Stimulated activated CD8-positive, alpha-beta memory T cell treated with anti-CD3 and anti-CD28 coated beads, Interleukin-7, amount 100 ng/mL, for 4 hours (primary cell): ENCODE measurements at places on chromosomes 4 and X.

- no peak for DNase-seq
Observed at GRCh38 chrX:48028091-48028490, 21.3 kb downstream of the SPACA5 start.

GRCh38 chrX:23656684-23657083 is 10.6 kb upstream of the PRDX4 start:
- no peak for DNase-seq

DNA sequence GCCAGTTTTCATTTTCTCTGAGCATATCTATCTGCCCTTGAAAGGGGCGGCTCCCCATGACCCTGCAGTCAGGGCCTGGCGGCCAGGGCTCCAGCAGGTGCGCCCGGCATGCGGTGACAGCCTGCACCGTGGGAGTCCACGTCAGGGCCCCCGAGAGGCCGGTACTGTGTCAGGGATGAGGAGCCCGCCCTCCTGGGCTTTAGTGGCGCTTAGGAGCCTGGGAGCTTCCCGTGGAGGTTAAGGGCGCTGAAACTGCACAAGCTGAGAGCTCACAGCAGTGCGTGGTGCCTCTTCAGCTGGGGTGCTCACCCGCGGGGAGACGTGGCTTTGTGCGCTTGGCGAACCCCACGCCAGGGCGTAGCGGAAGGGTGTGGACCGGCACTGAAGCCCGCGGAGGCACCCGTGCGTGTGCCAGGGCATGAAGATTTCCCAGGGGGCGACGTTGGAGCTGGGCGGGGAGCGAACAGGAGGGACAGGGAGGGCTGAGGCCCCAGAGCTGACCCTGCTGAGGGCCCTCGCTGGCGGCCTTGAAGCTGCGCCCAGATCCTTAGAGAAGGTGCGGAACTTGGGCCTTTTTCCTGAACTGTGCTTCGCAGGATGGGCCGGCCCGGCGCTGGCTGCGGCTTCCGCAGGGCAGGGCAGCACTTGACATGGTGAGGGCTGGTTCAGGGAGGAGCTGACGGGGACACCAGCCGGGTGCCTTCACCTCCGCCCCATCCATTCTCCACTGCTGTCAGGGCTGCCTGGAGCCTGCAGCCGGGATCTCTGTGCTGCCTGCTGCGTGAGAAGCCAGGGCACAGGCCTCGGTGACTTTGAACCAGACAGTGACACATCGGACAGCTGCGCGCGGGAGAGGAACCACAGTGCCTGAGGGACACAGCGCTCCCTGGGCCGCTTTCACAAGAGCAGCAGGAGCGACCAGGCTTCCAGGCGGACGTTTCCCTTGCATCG is 32.9 kb downstream of the HTT-AS start:
- no peak for DNase-seq

DNA sequence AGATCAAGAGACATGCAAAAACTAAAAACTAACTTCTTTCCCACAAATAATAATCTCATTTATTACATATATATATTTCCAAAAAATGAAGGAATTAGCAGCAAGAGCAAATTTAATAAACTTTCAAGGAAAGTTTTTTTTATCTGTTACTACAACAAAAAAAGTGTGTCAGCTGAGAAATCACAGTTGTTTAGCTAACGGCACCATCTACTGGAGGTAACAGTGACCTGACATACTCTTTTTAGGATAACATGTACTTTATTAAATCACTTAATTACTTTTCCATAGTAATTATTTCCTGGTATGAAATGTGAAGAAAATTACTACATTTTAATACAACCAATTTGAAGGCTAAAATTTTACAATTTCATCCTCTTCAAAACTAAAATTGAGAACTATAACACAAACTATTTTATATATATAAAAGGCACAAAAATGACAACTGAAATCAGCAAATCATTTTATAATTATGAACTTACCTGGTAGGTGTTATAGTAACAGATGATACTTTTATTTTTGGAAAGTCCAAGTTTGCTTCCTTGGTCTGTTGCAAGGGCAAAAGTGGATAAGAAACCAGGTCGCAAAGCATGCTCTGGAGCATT is 9.1 kb downstream of the LAMTOR3 start:
- DNase-seq: no peak

DNA sequence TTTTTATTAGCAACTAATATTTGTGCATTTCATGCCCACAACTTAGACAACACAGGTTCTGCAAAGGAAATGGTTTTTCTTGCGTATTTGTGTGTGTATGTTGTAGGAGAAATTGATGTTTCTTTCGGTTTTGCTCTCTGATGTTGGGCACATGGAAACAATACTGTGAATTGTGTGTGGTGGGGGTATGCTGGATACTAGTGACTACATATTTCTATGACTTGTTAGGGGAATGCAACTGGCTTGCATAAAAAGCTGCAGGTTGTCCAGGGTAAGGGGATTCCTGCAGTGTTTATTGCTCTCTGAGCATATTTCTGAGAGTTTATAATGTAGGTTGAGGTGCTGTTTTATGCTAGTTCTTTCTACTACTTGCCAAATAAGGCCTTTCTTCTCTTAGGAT is 11.6 kb downstream of the DLG3 start:
- no peak for DNase-seq

DNA sequence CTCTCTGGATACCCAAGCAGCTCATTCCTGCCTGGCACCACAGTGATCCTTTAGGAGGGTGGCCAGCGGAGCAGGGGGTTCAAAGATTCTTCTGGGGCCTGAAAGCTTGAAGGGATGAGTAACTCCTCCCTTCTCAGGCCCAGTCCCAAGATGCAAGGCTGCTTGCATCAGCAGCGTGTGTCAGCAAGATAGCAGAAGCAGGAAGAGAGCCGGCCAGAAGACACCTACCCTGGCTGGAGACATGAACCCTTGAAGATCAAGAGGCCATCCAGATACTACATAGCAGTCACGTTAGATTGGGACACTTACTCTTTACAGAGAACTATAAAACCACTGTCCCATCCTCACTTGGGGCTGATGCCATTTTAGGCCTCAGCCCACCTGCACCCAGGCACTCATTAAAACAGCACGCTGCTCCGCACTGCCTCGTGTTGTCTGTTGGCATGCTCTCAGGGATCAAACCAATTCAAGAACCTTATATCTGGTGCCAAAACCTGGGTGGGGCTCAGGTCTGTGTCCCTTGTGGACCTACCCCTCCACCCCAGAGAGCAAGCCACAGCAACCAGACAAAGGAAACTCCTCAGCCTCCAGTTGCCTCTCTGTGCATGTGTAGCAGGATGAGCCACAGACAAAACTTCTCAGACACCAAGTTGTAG is 6.5 kb downstream of the UGT2B17 start:
- no peak for DNase-seq

GRCh38 chr4:2363056-2363721 is 55.3 kb downstream of the ZFYVE28 start:
- DNase-seq: no peak

DNA sequence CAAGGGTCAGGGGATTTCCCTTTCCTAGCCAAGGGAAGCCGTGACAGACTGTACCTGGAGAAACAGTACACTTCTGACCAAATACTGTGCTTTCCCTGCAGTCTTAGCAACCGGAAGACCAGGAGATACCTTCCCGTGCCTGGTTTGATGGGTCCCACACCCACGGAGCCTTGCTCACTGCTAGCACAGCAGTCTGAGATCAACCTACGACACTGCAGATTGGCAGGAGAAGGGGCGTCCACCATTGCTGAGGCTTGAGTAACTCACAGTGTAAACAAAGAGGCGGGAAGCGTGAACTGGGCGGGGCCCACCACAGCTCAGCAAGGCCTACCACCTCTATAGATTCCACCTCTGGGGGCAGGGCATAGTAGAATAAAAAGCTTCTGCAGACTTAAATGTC is 48.7 kb upstream of the SRD5A3 start:
- DNase-seq: no peak

DNA sequence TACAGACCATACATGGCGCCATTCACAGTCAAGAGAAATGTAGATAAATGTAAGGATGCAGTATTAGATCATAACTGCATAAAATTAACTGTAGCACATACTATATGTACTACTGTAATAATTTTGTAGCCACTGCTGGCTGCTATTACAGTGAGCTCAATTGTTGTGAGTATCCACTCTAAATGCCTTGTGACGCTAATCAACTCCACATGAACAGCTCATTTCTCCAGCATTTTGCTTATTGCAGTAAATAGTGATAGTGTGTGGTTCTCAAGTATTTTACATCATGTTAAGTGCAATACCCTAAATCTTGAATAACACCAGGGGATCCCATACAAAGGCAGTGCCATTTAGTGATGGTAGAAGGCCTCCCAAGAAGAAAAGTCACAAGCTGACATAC is 21.2 kb downstream of the FGFBP1 start:
- DNase-seq: no peak

- DNase-seq: no peak
Observed at GRCh38 chr4:75637176-75637575, 6.8 kb upstream of the CDKL2 start.

DNA sequence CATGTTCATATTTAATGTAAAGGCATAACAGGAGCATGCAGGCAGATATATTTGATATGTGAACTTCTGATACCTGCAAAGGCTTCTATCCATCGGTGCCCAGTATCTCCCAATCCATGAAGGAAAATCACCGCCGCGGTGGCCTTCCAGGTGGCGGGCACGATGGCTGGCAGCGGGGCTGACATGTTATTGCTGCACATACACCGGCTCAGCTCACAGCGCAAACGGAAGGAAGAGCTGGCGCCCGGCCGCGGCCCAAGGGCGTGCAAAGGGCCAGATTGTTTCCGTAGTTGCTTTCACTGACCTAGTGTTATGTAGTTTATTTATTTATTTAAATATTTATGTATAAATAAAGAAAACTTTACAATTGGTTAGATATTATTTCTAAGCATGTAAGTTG is 322.7 kb upstream of the PITX2 start:
- no peak for DNase-seq

DNA sequence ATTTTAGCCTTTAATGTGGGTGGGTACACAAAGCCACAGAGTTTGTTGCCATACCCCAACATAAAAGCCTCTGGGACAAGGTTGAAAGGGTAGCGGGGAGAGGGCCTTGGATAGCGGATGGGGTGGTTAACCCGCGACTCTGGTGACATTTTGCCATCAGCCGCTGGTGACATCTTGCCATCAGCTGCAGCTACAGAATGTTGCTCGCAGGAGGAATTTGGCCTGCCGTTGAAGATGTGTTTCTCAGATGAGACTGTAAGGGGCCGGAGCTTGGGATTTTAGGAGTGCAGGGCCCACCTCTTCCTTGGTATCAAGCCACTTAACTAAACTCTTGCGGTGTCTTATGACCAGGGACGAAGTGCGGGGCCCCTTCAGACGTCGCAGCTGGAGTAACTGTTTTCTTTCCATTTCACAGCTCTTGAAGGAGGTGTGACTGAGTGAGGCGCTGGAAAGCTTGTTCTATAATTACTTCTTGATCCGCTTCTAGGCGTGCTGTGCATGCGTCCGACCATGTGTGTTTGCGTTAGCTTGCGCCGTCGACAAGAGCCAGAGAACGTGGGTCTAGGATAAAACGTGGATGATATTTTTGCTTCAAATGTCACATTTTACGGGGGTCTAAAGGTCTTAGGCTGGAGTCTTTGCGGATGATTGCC is 820 bp upstream of the RASL11B start:
- no peak for DNase-seq

- DNase-seq: peak; percentile 33
Observed at GRCh38 chr4:83083925-83084475, 30.5 kb downstream of the PLAC8 start.

- no peak for DNase-seq
Observed at GRCh38 chrX:12985331-12985730, 10.4 kb downstream of the TMSB4X start.

GRCh38 chr4:176439611-176440010 is 119.8 kb downstream of the SPCS3 start:
- DNase-seq: no peak

DNA sequence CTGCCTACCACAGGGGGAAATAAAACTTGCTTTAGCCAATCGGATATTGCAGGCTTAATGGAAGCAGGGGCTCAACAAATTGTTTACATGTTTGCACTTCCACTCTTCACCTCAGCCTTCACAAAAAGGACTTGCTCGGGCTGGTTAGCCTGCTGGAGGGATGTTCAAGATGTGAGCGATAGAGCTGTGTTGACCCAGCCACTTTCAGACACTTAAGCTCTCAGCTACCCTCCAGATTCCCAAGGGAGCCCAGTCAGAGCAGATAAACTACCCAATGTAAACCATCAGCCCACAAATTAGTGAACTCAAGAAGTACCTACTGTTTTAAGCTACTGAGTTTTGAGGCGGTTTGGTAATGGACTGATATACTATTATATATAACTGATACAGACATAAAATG is 508.4 kb upstream of the FTHL17 start:
- DNase-seq: no peak

- DNase-seq: peak; percentile 5
Observed at GRCh38 chrX:9342561-9343051, 122.3 kb upstream of the TBL1X start.

DNA sequence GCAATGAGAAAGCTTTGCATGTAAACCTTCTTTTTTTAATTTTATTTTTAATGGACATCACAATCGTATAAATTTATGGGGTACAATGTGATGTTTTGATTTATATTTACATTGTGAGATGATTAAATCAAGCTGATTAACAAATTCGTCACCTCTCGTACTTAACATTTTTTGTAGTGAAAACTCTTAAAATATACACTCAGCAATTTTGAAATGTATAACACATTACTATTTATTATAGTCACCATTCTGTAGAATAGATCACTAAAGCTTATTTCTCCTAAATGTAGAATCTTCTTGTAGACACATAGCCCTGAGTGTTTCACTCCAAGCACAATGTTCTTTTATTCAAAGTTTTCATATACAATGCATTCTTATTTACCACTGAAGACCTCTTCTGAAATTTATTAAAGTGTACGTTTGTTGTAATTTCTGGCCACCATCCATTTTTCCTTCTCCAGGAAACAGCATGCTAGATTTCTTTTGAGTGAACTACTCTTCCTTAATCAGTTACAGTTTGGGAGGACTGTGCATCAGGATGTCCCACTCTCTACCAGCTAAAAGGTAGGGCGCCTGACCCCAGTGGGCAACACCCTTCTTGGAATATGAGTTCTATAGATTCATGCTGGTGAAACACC is 4.4 kb upstream of the RBBP7 start:
- DNase-seq: no peak

GRCh38 chr4:114263233-114263632 is 283.8 kb upstream of the ARSJ start:
- DNase-seq: no peak

- no peak for DNase-seq
Observed at GRCh38 chrX:133335027-133335426, 80.3 kb downstream of the GPC4 start.

GRCh38 chr4:82479562-82479961 is 49.2 kb downstream of the ENOPH1 start:
- DNase-seq: no peak
